ENCODE measurements at places on chromosomes 5 and 9.

GRCh38 chr5:61402244-61402823 is 70.3 kb downstream of the ZSWIM6 start:
- DNase-seq, result no peak

DNA sequence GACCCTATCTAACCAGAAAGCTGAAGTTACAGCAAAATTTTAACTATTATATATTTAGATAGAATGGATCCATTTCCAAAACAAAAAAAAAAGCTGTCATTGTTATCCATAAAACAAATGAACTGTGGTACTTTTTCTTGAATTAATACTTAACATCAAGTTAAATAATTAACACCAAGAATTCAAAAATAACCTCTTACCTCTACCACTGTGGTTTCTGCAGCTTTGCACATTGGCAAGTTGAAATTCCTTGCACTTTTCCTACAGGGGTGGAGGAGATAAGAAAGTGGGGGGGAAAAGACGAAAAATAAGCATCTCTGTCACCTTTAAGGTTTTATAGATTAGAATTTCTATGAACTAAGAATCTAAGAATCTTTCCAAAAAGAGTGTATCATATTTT is 30.0 kb downstream of the OXCT1 start:
- no peak for DNase-seq

DNA sequence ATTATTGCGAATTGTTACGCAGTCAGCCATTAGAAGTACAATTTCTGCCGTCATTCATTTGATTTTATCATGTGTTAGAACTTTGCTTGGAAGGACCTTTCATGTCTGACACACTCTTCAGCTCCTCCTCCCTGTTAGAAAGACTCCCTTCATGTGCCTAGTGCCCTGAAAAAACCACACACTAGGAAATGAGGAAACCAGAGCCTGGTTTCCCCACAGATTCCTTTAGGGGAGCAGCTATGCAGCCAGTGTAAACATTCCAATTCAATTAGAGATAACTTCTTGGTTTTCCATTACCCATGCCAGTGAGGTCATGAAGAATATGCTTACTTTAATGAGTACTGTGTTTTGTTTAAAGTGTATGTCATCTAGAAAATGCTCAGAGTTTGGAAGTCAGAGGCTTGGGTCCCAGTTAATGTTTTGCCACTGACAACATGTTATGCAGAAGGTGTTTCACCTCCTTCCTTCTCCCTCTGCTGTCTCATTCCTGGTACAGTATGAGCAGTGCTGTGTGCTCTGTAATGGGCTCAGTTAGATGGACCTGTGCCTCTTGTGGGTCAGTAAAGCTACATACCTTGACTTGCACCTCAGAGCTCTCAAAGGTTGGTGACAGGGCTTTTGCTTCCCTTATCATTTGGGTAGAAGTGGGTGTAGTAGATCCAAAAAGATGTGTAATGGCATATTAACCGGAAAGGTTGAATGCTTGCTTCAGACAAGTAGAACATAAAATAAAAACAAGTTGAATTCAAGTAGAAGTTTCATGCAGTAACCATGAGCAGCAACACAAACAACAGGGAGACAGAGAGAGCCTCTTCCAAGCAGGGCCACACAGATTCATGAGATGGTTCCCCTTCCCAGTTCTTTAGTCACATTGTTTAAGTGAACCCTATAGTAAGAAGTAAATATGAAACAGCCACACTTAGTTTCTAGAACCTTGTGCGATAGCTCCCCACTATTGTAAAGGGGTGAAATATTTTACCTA is 52.6 kb upstream of the TNFAIP8 start:
- no peak for DNase-seq

DNA sequence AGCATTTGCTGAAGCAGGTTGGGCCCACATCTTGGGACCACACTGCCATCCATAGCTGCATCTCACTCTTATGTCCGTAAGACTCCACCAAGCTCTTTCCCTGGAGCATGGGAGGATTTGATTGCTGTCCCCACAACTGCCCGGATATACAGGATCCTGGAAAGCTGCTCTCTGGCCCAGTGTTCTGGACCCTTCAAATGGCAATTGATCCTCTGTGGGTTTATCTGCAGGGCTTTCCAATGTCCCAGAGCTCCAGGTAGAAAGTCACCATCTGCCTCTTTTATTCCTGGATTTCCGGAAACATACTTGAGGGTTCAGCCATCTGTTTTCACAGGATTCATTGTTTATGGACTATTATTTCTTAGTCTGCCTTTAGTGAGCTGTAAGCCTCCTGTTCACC is 214.6 kb downstream of the SREK1 start:
- DNase-seq, result no peak

GRCh38 chr9:8025551-8025950 is 226.0 kb upstream of the DMAC1 start:
- DNase-seq, result no peak

GRCh38 chr5:25544652-25545249 is 900.0 kb upstream of the CDH10 start:
- DNase-seq, result no peak

DNA sequence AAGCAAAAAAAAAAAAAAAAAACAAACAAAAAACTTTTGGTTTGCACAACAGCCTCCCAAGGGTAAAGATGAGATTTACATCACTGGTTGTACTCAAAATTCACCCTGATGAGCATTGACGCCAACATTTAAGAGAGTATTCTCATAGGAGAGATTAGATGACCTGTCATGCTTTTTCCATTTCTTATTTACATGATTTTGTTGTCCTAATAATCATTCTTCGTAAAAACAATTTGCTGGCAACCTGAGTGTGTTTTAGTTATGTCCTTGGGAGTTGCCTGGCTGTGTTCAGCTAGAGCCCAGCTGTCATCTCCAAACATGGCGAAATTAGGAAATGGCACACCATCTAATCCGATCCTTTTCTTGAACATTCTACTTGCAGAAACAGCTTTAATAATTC is 186.4 kb upstream of the MRPS30 start:
- DNase-seq, result no peak

DNA sequence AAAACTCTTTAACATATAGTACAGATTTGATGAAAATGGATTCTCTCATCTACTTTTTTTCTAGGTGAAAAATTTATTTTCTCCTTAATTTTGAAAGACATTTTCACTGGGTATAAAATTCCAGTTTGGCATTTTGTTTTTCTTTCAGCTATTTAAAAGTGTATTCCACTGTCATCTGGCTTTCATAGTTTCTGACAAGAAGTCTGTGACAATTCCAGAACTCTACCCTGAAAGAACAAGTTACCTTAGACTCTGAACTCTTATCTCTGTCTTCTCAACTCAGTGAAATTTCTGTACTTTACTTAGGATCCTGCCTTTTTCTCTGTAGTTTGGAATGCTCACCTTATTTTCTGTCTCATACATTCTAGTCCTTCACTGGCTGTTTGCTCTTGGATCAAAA is 161.7 kb downstream of the RANBP17 start:
- DNase-seq, result no peak

GRCh38 chr5:143207563-143208364 is 195.7 kb downstream of the NR3C1 start:
- DNase-seq, result no peak

DNA sequence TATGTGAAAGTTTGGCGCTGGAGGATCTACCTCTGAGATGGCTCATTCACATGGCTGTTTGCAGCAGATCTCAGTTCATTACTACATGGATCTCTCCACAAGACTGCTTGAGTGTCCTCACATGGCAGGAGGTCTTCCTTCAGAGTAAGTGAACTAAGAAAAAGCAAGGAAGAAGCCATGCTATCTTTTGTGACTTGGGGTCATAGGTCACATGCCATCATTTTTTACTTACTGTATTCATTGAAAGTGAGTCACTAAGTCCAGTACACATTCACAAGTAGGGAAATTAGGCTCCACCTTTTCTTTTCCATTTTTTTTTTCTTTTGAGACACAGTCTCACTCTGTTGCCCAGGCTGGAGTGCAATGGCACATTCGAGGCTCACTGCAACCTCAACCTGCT is 8.7 kb upstream of the CDKN2AIPNL start:
- DNase-seq, result no peak

DNA sequence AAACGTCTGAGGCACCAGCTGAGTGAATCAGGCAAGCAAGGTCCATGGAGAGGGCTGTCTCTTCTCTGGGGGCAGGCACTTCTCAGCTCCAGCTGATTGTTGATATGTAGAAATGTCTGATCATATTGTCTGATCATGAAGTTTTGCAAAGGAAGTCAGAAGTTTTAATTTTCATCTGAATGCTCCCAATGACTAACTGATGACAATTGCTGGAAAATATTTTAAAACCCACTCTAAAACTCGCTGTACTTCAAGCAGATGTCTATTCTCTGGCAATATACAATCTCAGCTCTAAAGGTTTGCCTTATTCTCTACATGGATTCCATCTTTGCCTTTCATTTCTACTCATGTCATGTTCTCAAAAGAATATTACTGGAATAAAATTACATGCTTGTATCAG is 12.7 kb downstream of the PLK2 start:
- no peak for DNase-seq

DNA sequence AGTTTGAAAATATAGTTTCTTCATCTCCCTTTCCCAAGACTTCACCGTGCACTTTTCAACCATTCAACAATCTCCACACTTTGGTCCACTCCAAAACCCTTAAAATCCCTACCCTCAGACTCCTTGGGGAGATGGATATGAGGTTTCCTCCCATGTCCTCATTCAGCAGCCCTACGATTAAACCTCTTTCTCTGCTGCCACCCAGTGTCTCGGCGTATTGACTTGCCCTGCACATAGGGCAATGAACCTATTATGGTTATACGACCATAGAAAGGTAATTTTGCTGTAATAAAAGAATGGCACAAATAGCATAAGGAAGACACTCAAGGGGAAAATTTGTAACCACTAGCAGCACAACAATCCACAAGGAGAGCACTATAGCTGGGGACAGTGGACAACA is 803.5 kb downstream of the TLE1 start:
- DNase-seq, result no peak

DNA sequence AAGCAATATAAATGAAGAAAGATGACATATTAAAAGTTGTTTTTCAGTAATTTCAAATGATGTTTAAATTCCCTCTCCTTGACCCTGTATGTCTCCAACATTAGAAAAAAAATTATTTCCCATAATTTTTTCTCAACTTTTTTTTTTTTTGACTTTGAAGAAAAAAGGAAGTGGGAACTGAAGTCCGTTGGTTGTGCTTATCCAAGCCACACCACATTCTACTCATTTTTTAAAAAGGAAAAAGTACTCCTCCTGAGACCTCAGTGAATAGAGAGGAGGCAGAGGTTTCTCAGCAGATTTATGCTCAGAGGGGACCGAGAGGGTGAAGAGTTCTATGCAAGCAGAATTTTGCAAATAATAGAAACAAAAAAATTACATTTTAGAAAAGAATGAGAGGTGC is 123.3 kb downstream of the PCSK5 start:
- no peak for DNase-seq
